ENCODE measurements at places on chromosomes 4 and X.

DNA sequence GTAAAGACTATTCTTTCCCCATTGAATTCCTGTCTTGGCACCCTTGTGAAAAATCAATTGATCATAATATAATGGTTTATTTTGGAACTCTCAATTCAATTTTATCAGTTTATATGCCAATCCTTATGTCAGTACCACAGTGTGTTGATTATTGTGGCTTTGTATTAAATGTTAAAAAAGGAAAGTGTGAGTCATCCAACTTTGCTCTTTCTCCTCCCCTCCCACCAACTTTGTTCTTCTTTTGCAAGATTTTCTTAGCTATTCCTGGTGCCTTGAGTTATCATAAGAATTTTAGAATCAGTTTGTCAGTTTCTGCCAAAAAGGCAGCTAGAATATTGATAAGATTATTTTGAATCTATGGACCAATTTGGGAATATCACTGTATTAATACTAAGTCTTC, 11.2 kb upstream of the RNF175 start:
- no peak for DNase-seq

- no peak for DNase-seq
Measured at GRCh38 chrX:100695991-100696390, 35.9 kb downstream of the SYTL4 start.

DNA sequence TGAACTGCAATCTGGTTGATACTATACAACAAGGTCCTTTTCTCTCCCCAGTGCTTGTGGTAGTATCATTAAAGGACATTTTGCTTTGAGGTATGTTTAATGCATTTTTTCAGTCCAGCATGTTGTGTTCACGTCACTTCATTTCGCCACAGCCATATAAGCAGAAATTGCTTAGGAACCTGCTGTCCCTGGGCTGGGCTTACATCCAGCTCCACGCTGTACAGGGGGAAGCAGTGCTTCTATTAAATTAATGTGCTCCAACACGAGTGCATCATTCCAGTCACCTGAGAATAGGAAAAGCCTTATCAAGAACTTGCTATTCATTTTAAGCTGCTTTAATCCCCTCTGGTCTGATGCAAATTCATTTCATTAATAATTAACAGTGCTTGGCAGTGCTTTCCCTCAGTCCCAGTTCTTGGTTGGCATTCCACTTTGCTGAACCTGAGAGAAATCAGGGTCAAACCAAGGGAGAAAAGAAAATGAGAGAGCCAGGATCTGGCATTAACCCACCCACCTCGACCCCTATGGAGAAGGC, 47.4 kb upstream of the PTCHD1 start:
- no peak for DNase-seq

DNA sequence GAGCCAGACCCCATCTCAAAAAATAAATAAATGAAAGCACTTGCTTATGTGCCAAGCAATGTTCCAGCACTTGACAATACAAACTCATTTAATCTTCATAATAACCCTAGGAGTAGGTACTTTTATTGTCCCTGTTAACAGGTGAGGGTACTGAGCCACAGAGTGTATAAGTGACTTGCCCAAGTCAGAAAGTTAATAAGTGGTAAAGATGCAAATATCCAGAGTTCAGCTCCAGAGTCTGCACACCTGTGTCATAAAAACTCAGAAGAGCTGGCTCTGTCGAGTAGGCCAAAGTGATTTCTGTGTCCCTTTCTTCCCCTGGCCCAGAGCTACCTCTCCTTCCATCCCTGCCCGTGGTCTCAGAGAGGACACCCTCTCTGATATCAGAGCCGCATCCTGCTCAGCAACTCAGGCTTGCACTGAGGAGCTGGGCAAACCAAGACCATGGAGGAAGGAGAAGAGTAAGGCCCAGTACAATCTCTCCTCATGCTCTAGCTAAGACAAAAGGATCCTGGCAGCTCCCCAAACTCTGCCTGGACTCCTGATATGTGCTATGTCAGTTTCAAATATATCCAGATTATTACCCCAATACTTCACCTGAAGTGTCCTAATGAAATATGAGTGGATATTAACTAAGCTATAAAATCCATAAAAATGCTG, 136.3 kb downstream of the HS6ST2 start:
- no peak for DNase-seq

DNA sequence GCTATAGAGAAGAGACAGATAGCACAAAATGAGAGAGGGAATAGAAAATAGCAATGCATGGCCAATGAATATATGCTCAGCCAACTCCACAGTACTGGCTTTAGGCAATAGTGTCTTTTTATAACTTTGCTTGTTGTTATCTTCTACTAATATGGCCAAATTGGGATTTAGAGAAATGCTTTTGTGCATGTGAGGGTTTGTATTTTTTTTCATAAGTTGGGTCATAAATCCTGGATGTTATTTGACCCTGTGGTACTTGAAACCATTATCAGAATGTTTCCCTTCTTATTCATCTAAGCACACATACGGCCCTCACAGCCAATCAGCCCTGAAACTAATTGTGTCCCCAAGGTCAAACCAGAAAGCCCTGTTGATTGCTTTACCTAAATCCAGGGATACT, 35.2 kb upstream of the LPAR4 start:
- DNase-seq = no peak

GRCh38 chr4:166252487-166253402, 379.7 kb downstream of the TLL1 start:
- no peak for DNase-seq

DNA sequence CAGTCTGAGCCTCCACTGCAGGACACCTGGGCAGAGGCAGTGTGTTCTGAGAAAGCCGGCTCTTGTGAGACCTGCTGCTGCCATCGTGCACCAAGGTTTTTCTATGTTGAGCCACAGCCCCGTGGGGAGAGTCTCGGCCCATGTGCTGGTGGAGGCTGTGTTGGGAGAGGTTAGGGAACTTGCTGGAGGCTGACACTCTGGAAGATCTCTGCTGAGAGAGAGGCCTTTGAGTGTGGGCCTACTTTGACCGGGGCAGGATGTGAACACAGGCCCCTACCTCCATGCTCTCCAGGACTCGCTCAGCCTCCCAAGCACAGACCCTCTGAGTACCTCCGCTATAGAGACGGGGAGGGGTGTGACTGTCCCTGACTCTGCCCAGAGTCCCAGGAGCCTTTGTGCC, 1.3 kb upstream of the S100P start:
- no peak for DNase-seq

GRCh38 chr4:139555705-139556070, 331 bp downstream of the SETD7 start:
- no peak for DNase-seq

DNA sequence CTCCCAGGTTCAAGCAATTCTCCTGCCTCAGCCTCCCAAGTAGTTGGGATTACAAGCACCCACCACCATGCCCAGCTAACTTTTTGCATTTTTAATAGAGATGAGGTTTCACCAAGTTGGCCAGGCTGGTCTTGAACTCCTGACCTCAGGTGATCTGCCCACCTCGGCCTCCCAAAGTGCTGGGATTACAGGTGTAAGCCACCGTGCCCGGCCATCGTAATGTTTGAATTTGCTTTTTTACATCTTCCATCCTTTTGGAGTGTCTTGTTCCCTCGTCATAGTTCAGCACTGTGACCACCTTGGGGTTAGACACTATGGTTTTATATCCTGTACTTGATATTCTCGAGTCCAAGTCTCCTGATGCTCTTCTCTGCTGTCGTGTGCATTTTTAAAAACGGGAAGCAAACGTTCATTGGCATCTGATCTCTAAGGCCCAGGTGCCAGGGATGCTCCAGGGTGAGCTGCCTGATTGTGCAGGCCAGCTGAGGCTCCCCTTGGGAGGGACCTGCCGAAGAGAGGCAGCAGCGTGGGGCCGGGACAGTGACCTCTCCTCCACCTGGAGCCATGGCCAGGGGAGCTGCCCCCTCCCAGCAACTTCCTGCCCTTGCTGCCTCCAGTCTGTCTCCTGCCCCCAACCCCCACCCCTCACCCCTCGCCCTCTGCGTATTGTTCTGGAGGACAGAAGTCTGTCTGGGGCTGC, 16.7 kb downstream of the DGKQ start:
- DNase-seq = no peak

DNA sequence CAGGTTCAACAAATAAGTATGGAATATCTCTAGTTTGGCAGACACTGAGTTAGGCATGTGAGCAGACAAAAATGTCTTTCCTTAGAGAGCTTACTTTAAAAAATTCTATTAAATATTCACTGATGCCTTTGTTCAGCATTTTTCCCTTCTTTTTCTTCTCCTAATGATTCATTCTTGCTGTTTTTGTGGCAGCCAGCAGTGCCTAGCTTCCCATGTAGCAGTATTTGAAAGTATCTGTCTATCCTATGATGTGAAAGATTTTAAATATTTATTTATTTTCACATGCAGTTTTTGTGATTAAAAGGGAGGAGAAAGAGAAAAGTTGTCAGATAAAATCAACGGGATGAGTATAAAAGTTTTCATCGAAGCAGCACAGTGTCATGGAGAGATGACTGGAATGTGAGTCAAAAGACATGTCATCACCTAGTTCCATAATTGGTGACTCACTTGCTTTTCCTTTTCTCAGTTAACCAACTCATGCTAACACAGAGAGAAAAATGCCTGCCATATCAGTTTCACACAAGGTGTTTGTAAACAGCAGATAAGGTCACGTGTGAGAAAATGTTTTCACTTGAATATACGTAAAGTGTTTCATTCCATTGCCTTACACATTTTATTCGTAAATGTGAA, 69.8 kb downstream of the BMPR1B start:
- DNase-seq = no peak

- DNase-seq = no peak
Measured at GRCh38 chrX:19879181-19879580, 8.2 kb downstream of the SH3KBP1 start.

GRCh38 chrX:153476666-153477363, 6.4 kb upstream of the HAUS7 start:
- no peak for DNase-seq

DNA sequence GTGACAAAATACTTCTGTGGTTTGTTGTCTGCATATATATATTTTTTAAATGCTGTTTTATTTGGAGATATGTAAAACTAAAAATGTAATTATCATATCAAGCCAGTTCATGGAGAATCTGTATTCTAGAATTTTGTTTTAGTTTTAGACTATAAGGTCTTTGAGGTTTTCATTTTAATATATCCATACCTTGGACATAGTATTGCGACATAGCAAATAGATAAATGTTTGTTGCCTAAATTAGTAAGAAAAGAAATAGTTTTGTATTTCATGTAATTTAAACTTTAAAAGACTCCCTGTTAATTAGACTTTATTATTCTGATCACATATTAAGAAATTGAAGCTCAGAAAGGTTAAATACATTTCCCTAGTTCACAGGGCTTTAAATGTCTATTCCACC, 472.9 kb downstream of the GBA3 start:
- DNase-seq = no peak

GRCh38 chr4:109014593-109015412, 251.9 kb upstream of the ETNPPL start:
- DNase-seq = no peak

- DNase-seq = no peak
Measured at GRCh38 chr4:82975792-82976191, 34.8 kb downstream of the LIN54 start.
